ENCODE measurements at places on chromosomes 6 and 20.

GRCh38 chr6:132390017-132390416 is 11.3 kb downstream of the MOXD1 start:
- DNase-seq, result no peak

- DNase-seq, result no peak
These were observed 1357.3 kb upstream of the CITED2 start for GRCh38 chr6:140731741-140732140.

- no peak for DNase-seq
These were observed 7.7 kb downstream of the CCN6 start for GRCh38 chr6:112061605-112062004.

- no peak for DNase-seq
These were observed 79.3 kb upstream of the FOXQ1 start for GRCh38 chr6:1232578-1232977.

GRCh38 chr6:134073161-134073560 is 20.7 kb upstream of the SLC2A12 start:
- no peak for DNase-seq

DNA sequence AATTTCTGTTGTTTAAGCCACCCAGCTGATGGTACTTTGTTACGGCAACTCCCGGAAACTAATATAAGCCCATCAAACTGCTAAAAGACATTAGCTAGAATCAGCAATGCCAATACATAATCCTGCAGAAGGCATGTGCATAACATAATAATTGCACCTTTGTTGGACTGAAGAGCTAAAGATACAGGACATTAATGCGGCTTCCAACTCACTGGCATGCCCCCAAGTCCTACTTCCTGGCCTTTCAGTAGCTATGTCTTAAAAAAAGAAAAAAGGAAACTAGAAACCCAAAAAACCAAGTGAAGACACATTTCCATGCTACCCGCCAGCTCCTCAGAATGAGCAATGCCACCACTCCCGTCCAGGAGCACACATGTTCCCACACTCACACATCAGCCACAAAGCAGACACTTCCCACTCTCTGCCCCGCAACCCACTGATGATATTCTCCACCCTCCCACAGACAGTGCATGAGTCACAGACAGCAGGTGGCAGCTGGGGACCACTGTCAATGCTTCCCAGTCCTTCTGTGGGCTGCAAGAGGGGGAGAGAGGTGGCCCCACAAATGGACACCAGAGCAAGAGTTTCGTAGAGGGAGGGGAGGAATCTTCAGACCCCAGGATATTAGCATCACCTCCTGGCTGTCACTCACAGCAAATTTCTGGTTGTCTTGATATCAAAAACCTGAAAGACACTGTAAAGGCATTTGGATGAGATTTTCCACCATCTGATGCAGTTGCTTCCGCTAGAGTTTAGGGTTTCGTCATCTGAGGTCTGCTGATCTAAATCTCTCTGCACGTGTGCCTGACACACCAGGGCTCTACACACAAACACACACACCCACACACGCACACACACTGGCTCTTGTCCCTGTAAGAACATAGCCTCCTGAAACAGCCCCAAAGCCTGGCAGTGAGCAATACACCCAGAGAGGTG is 32.8 kb downstream of the GFOD1 start:
- peak; percentile 78 for DNase-seq

DNA sequence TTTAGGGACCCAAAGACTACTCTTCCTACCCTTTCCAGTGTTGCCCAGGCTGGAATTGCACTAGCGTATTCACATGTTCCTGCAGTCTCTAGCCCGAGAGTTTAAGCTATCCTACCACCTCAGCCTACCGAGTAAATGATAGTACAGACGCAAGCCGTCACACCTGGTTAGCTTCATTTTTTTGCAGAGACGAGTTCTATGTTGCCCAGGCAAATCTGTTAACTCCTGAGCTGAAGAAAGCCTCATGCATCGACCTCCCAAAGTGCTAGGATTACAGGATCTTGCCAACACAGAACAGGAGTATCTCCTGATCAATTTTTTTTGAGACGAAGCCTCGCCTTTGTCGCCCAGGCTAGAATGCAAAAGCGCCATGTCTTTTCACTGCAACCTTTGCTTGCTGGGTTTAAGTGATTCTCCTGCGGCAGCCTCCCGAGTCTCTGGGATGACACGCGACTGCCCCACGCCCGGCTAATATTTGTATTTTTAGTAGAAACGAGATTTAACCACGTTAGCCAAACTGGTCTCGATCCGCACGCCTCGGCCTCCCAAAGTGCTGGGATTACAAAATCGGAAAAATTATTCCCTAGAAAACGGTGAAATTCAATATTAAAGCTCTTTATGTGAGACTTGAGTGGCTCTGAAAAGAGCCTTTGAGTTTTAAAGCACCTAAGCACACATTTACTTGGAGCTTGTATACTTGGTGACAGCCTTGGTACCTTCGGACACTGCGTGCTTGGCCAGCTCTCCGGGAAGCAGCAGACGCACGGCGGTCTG is 128.5 kb downstream of the HFE start:
- peak; percentile 79 for DNase-seq

- no peak for DNase-seq
These were observed 11.1 kb downstream of the UBE2V1 start for GRCh38 chr20:50101887-50102286.

DNA sequence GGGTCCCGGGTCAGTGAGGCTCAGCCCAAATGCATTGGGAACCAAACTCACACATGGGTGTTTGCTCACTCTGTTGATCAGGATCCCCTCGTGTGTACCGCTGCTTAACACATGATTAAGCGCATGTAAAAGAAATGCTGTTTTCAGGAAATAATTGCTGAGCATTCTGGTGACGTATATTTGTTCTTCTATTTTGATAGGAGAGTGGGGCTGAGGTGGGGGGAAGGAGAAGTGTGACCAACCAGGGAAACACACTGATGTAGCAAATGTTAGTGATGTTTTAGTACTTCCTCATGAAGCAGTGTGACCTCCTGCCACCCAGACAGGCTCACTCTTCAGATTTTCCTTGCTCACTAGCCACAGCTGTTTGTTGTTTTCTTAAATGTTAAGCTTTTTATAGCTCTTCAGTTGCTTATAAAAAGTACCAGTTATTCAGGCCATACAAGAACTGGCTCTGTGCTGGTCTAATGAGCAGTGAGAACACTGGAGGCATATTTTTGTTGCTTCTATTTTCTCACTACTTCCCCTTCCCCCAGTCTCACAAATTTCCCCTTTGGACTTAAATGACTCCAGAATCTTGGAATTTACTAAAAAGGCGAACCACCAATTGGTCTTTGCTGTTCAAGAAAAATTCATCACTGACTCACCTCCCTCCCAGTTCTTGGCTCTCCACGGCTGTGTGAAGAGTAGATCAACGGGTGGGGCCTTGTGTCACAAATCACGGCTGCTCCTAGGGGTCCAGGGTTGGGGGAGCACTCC is 79.2 kb upstream of the BACH2 start:
- DNase-seq, result no peak

DNA sequence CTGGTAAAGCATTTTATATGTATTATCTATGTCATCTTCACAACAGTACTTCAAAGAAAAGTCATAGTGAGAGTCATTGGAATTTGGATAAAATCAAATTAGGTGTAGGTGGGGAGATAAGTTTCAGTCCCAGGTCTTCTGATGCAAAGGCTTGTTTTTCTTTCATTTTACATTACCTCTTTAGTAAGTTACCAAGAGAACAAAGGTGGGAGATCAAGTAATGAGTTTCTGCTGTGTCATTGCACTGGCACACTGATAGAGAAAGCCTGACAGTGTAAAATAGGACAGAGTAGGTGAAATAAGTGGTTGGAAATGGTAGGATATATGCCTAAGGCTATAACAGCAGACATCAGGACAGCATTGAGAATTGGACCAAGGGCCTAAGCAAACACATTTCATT is 250.4 kb downstream of the NKAIN2 start:
- DNase-seq, result no peak

DNA sequence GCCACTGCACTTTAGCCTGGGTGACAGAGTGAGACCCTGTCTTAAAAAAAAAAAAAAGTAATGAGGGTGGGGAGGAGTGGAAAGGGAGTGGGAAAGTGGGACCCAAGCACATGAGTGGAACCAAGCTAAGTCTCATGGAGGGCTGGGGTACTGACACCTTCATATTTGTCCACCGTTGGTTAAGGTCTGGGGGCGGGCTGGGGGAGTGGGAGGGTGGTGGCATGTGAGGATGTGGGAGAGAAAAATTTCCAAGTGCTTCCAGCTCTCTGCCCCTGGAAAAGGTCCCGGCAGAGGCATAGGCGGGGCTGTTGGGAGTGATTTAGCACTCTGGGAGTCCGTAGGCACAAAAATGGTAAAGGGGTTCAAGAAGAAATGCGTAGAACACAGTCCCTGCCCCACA is 6.1 kb downstream of the PSORS1C2 start:
- no peak for DNase-seq

GRCh38 chr6:50091641-50092040 is 41.9 kb upstream of the DEFB112 start:
- no peak for DNase-seq

DNA sequence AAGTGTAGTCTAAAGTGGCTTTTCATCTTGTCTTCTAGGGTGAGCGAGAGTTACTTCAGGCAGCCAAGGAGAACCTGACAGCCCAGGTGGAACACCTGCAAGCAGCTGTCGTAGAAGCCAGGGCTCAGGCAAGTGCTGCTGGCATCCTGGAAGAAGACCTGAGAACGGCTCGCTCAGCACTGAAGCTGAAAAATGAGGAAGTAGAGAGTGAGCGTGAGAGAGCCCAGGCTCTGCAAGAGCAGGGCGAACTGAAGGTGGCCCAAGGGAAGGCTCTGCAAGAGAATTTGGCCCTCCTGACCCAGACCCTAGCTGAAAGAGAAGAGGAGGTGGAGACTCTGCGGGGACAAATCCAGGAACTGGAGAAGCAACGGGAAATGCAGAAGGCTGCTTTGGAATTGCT is 27.1 kb downstream of the C20orf173 start:
- DNase-seq, result peak; percentile 39

GRCh38 chr6:112475083-112475482 is 128.0 kb downstream of the RFPL4B start:
- DNase-seq, result no peak

- DNase-seq, result no peak
These were observed 69.5 kb upstream of the SAMD5 start for GRCh38 chr6:147438758-147439528.

- peak; percentile 78 for DNase-seq
These were observed 18.0 kb upstream of the DEFB129 start for GRCh38 chr20:208942-209566.

All from hematopoietic multipotent progenitor cell treated with erythropoietin and hydrocortisone succinate and interleukin-3 and kit ligand, for 6 days (in vitro differentiated cells).